Esophagus muscularis mucosa (tissue), 4 donors: ENCODE measurements at places on chromosomes 16 and 17. TPM values are rescaled to one million over a fixed set of nuclear protein-coding genes. Genes with fewer than 3 reads are reported as not detected.

The SHCBP1 gene
- 0.29 TPM for total RNA-seq

The CSH1 gene
- total RNA-seq: not detected

The TVP23A gene
- total RNA-seq: 1.2 TPM

The TOX3 gene
- total RNA-seq: 0.11 TPM

The PRSS21 gene
- not detected for total RNA-seq

The PIGL gene
- 21.7 TPM for total RNA-seq

The NGFR gene
- 21.6 TPM for total RNA-seq

The MAP2K4 gene
- total RNA-seq: 30.5 TPM

The SLC35G3 gene
- total RNA-seq: not detected

The PYY gene
- not detected for total RNA-seq

The KRTAP4-5 gene
- total RNA-seq: not detected

The CFAP97D1 gene
- total RNA-seq: 0.19 TPM
